ENCODE measurements at places on chromosomes 3 and 15.

DNA sequence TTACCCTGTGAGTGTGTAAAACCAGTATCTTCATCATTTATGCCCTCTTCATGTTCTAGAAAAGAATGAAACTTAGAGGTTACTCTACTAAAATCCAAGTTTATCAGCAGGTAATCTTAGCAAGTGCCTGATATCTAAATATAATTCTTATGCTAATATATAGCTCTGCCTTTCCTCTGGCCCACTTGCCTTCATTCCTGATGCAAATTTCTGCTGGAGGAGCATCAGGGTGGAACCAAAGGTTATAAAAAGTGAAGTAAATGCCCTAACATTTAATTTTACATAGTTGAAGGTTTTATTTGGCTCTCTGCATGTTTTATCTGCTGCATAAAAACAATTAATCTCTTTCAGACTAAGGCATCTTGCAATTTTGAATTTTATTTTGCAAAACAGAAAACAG lies 936.2 kb downstream of the ROBO2 start:
- DNase-seq: no peak

DNA sequence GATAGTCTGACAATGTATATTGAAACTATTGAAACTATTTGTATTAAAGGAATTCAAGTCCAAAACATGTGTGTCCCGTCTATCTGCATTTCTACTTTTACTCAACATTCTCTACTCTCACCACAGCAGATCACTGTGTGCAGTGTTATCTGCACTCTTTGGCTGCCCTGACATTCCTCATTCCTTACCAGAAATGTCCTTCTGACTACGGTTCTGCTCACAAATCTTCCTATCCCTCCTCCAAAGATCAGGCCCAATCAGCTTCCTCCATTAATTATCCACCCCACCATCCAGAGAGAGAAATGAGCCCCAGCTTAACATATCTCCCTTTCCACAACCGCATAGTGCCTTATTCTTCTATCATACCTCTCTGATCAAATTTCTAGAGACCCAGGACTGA lies 94.7 kb downstream of the TBL1XR1 start:
- DNase-seq: no peak

- no peak for DNase-seq
These were observed 490.9 kb downstream of the ZBBX start for GRCh38 chr3:166889241-166889640.

GRCh38 chr3:60582288-60582687 lies 669.0 kb downstream of the FHIT start:
- no peak for DNase-seq

DNA sequence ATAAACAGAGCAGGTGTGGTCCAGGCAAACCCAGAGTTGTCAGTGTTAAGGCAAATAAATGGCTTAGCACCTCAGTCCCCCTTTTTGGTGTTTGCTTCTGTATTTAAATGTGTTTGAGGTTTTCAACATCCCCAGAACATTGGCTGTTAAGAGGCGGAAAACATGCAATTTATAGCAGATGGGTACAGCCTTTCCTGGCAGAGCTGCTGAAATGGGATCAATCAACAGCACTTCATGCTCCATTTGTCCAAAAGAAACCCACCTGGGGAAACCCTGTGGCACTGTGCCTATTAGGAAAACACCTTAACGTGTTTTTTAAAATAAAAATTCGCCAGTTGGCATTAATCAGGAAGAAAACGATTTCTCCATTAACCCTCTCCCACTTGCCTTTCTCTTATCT lies 135.4 kb downstream of the MCTP2 start:
- no peak for DNase-seq

- DNase-seq: no peak
These were observed 54.0 kb downstream of the KCNAB1 start for GRCh38 chr3:156174229-156174847.

DNA sequence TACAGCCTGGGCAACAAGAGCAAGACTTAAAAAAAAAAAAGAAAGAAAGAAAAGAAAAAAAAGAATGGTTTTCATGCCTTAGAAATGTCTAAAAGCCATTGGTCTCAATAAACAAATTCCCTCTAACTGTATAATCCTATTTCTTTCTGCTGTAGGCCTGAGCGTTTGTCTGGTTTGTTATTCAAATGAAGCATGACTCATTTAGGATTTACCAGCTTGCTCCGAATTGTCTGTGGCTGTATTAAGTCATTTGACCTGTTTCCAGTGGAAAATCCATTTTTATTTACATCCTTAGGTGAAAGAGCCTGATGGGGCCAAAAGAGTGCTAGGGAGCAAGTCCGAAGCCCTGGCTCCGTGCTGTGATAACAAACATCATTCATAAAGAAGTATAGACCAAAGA lies 73.8 kb downstream of the BDH1 start:
- DNase-seq: no peak

DNA sequence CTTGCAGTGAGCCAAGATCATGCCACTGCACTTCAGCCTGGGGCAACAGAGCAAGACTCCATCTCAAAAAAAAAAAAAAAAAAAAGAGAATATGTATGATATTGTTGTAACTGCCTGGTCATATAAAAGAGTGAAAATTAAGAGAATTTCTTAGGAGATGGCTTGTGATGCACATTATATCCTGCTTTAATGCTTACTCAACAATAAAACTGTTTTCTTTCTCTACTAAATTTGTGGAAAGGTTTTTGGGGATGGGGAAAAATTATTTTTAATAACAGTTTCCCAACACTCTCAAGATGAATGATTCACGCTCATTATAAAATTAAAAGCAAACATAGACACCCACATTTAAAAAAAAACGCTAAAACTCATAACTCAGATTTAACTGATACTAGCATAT lies 1163.0 kb downstream of the SI start:
- no peak for DNase-seq

DNA sequence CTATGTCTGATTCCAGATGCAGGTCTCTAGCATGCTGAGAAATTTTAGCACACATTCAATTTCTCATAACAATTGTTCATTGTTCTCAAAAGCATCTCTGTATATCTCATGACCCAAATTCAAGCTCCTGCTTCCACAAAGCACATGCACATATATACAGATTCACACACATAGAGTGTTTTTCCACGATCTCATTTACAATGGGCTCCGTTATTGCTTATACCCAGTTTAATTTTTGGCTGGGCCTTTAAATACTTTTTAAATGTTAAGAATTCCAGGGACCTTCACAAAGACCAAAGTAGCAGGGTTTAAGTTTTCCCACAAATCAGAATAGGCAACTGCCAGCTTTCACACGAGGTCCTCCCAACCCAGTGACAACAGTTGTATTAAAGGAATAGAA lies 333.5 kb upstream of the SEMA6D start:
- DNase-seq: no peak

DNA sequence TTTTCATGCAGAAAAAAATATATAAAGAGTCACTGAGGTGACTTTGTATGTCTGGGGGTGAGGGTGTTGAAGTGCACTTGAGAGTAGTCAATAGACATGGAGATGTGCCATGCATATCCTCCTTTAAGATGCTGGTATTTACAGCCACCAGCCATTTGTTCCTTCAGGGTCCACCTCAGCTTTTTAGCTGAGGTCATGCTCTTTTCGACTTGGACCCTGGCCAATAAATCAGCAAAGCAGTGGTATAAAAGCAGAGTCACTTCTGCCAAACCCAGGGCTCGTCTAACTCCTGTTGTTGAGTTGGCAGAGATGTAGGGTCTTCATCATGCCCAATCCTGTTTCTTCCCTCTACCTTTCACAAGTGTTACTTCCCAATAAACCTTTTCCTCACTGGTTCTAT lies 75.1 kb upstream of the OSTN start:
- DNase-seq: no peak

GRCh38 chr3:150421256-150421655 lies 13.2 kb downstream of the TSC22D2 start:
- no peak for DNase-seq

GRCh38 chr15:100394736-100395440 lies 53.1 kb upstream of the ADAMTS17 start:
- no peak for DNase-seq

DNA sequence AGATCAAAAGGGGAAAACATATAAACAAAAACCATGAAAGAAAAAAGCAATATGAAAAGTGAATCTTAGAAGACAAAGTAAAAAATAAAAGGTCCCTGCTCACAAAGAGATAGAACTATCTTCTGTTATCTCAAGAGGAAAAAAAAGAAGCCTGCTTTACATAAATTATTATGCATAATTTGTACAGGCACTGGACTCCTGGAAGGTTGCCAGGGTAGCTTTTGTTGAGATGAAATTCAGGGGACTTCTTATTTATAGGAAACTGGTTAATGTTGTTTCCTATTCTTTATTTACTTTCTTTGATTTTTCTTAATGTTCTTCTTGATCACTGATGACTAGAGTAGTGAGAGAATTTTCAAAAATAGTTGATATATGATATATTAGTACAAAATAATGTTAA lies 66.9 kb downstream of the PPM1L start:
- DNase-seq: no peak

DNA sequence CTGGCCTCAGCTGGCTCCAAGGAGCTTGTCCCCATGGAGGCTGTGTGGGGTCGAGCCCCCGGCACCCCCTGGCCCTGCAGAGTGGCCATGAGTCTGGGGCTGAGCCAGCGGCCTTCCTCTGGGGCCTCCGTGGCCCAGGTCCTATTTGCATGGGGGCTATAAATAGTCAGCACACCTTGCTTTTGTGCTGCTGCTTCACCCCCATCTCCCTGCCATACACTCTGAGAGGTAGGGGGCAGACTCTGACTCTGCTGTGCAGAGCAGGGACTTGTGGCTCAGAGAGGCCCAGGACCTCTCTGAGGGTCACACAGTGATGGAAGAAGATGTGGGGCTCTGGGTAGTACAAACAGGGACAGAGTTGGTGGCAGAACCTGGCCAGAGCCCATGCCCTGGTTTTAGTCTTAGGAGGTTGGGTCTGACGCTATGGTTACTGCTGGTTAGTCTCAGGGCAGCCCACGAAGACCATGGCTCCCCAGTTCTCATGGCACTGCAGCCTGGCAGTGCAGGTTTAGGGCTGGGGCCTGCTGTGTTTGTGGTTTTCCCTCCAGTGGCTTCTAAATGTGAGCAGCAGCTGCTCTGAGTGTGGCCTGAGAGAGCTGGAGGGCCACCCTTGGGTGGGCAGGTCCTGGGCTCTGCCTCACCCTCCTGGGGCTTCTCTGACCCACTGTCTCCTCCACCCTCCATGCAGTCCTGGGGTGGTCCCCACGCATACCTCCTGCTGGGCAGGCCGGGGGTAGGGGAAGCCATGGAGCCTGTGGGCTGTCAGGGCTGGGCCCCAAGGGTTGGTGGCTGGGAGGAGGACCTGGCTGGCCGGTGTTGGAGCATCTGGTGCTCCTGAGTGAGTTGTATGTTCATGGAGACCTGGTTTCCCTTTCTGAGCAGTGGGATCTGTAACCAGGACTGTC lies 13.6 kb downstream of the PRKCD start:
- DNase-seq: no peak

DNA sequence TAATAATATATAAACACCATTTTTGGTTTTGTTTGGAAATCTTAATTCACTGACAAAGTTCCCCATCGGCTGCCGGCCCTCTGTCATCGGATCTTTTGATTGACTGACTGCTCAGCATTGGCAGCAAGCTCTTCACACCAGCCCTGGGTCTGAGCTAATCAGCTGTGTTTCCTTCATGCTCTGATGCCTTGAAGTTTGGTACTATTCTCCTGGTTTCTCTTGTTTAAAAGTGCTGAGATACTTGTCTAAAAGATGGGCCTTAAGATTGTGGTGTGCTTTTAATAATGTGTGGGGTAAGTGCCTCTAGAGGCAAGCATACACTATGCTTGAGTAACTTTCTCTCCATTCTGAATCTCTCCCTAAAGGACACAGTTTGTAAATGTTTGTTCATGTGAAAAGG lies 415.5 kb upstream of the TPRG1 start:
- no peak for DNase-seq

DNA sequence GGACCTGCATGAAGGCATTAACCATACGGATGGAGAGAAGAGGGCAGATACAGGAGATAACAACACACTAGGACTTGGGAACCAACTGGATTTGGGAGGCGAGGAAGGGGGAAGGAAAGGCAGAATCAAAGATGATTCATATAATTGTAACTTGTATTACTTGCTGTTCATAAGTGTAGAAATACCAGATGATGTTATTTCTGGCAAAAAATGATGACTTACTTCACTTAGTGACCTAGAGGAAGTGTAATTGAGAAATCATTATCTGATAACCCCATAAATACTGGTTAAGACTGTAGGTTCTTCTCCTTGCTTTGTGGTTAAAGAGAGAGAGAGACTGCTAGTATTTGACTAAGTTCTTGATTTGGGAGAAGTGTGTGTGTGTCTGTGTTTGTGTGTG lies 50.5 kb upstream of the GK5 start:
- DNase-seq: no peak

DNA sequence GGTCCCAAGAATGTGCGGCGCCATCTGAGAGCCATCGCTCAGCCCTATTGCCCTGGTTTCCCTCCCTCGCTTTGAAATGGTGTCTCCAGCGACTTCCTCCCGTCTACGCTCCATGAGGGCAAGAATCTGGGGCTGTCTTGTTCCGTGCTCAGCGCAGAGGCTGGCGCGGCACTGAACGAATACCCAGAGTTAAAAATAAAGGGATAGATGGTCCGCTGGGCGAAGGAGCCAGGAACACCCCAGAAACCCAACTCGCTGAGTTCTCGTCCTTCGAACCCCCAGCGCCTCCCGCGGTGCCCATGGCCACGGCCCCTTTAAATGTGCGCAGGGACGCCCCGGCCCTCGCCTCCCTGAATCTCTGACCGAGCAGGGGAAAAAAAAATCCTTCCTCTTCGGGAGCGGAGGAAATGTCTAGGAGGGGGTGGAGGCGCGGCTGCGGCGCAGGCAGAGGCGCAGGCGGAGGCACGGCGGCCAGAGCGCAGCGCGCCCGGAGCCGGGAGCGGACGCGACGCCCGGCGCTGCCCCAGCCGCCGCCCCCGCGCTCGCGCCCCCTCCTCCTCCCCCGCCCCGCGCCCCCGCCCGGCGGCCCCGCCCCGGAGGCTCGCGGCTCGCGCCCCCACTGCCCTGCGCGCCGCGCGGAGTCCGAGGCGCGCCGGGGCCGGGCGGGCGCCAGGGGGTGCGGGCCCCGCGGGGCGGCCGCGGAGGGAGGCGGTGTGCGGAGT lies 8.5 kb upstream of the FGD5 start:
- no peak for DNase-seq

DNA sequence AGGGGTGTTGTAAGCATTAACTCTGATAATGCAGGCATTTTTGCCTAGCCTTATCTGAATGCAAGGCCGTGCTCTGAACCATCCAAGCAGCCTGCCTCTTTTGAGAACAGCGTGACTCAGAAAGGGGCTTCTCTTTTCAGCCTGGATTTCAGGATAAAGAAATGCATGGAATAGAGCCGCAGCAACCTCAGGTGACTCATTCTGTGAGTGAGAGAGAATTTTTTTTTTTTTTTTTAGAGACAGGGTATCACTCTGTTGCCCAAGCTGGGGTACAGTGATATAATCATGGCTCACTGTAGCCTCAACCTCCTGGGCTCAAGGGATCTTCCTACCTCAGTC lies 20.6 kb upstream of the PDE8A start:
- no peak for DNase-seq

All from activated T-cell treated with anti-CD3 and anti-CD28 coated beads for 4 hours (primary cell).